ENCODE measurements at places on chromosomes 6 and 20. TPM values are rescaled to one million over a fixed set of nuclear protein-coding genes. Genes with fewer than 3 reads are reported as not detected.

The CLDN20 gene
- total RNA-seq = not detected

The KCNK5 gene
- 10.1 TPM for total RNA-seq

The ULBP1 gene
- total RNA-seq = 0.46 TPM

The AURKA gene
- 2.3 TPM for total RNA-seq

The CST2 gene
- 0.29 TPM for total RNA-seq

The BPI gene
- total RNA-seq = 6.3 TPM

The CYP39A1 gene
- total RNA-seq = 4.7 TPM

The COL12A1 gene
- total RNA-seq = 49.2 TPM

The GNRH2 gene
- total RNA-seq = not detected

The SLC22A23 gene
- total RNA-seq = 18.2 TPM

The OTOR gene
- not detected for total RNA-seq

The TCF21 gene
- 13.8 TPM for total RNA-seq

The OOEP gene
- total RNA-seq = not detected

The XKR7 gene
- not detected for total RNA-seq

The TPD52L1 gene
- total RNA-seq = 53.4 TPM

The DEFB127 gene
- not detected for total RNA-seq

The PAK5 gene
- total RNA-seq = not detected

The SIRPB1 gene
- 16.2 TPM for total RNA-seq

The UBE3D gene
- 7.9 TPM for total RNA-seq

The PKHD1 gene
- total RNA-seq = 0.46 TPM

The TUBB2B gene
- 1.7 TPM for total RNA-seq

The KCNB1 gene
- total RNA-seq = 0.91 TPM

The MAS1 gene
- total RNA-seq = not detected

The C6orf15 gene
- not detected for total RNA-seq

The ATP6V1G2 gene
- total RNA-seq = 0.76 TPM

The HAO1 gene
- not detected for total RNA-seq

The SH3BGRL2 gene
- total RNA-seq = 65.8 TPM

Data from upper lobe of left lung (tissue), 6 donors.